ENCODE measurements at places on chromosomes 3 and 15.
A peak's percentile ranks its signal among the peaks of the same experiment; 100 is the strongest.

GRCh38 chr3:99909714-99910495, 92.2 kb downstream of the CMSS1 start:
- no peak for DNase-seq

- DNase-seq: no peak
Measured at GRCh38 chr3:127312818-127313217, 25.0 kb upstream of the PRR20G start.

DNA sequence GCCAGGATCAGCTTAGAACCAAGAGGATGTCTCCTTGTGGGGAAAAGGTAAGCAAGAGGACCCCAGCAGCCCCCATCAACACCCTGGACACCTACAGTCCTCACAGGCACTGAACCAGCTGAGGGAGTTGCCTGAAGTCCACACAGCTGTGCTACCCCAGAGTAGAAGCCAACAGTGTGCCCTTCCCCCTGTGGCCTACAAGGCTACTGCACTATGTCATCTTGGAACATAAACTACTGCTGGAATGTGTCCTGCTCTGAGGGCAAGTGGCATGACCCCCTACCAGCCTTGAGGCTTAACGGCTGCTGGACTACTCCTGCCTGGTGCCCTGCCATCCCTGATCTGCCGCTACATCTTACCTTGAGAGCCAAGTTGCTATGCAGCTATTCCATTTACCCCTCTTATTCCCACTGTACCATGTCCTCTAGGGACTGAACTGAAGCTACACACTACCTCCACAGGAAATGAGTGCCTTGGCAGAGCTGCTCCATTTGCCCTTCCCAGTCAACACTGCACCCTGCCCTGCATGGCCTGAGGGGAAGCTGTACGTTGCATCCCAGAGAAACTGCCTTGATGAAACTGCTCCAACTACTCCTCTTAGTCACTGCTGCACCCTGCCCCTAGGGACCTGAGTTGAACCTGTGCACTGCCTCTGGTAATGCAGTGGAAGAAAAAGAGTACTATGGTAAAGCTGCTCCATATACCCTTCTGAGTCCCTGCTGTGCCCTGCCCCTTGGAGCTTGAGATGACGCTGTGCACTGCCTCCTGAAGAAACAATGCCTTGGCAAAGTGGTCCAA, 40.2 kb upstream of the ATP13A5 start:
- no peak for DNase-seq

- DNase-seq: no peak
Measured at GRCh38 chr15:88716543-88717381, 77.9 kb downstream of the ISG20 start.

DNA sequence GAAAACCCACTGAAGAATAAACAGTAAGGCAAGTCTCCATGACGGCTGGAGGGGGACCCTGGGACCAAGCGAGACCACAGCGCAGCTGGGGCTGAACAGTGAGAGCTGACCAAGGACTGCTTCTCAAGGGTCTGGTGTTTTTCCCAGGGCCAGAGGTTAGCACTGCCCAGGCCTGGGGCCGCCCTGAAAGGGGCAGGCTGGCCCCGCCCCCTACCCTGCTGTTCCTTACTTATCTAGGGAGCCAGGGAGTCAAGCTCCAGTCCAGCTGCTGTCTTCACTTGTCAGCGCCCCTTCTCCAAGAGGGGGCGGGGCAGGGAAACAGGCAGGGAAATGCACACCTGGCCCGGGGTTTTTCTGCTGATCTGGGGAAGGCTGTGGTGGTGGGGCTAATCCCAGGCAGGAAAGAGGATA, 51.6 kb upstream of the HACD2 start:
- no peak for DNase-seq

- no peak for DNase-seq
Measured at GRCh38 chr15:66721954-66722353, 19.9 kb downstream of the SMAD6 start.

DNA sequence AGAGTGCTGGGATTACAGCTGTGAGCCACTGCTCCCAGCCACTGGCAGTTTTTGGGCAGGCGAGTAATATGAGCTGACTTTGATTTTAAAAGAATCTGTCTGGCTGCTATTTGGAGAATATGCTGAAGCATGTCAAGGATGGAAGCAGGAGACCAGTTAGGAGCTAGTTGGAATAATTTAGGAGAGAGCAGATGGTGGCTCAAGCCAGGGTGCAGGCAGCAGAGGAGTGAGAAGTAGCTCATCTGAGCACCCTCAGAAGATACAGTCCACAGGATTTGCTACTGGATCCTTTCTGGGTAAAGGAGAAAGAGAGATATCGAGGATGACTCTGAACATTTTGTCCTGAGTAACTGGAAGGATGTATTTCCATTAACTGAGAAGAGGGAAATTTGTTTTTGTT, 30.4 kb upstream of the BDH1 start:
- no peak for DNase-seq

DNA sequence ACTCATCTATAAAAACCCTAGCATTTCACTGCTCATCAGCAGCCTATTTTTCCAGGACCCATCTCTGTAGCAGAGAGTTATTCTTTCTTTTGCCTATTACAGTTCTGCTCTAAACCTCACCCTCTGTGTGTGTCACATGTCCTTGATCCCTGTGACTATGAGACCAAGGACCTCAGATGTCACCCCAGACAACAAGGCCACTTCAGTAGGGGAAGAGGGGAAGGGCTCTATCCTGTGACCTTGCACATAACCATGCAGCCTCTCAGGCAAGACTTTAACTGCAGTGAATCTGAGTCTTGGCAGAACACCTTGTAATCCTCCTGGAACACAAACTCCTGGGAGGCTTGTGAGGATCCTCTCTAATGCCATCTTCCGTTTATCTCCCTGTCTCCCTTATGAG, 4.4 kb upstream of the ZNF589 start:
- DNase-seq: no peak

GRCh38 chr3:14375192-14375591, 27.2 kb upstream of the SLC6A6 start:
- no peak for DNase-seq

DNA sequence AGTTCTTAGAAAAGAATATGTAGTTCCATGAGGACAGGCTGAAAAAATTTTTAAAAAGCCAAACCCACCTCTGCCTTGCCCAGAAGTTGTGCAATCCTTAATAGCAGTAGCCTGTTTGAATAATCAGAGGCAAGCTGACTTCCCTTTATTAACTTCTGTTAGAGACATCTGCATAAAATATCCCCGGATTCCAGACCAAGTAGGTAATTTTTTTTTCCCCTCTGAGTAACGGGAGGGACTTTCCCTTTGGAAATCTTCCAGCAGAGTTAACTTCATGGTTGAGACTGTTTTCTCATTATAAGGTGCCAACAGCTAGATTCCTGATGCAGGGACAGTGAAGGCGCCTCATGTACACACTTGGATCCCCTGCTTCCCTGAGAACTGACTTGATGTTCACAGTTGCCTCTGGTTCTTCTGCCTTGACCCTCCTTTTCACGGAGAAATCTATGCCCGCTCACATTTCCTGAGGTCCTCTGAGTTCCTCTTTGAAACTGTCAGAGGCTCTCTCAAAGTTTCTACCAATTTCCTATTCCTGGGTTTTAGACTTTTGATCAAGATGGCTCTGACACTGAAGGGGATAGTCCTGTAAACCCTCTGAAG, 227.6 kb upstream of the BHLHE40 start:
- peak; percentile 62 for DNase-seq

DNA sequence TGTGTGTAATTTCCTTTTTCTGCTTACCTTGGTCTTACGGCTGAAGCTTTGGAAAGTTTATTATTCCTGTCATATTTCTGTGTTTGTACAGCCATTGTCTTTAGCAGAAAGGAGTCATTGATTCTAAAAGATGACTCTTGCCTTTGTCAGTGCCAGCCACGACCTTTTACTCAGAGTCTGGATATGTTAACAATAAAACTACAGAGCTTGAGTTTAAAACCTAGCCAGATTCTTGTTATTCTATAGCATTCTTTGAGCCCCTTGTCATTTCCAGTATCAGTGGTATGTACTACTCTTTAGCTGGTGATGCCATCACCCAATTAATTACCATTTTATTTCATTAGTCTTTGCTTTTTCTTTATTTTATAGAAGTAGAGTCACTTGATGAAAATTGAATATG, 142.4 kb downstream of the TCF12 start:
- DNase-seq: no peak

- no peak for DNase-seq
Measured at GRCh38 chr3:114809668-114810413, 337.2 kb downstream of the ZBTB20 start.

DNA sequence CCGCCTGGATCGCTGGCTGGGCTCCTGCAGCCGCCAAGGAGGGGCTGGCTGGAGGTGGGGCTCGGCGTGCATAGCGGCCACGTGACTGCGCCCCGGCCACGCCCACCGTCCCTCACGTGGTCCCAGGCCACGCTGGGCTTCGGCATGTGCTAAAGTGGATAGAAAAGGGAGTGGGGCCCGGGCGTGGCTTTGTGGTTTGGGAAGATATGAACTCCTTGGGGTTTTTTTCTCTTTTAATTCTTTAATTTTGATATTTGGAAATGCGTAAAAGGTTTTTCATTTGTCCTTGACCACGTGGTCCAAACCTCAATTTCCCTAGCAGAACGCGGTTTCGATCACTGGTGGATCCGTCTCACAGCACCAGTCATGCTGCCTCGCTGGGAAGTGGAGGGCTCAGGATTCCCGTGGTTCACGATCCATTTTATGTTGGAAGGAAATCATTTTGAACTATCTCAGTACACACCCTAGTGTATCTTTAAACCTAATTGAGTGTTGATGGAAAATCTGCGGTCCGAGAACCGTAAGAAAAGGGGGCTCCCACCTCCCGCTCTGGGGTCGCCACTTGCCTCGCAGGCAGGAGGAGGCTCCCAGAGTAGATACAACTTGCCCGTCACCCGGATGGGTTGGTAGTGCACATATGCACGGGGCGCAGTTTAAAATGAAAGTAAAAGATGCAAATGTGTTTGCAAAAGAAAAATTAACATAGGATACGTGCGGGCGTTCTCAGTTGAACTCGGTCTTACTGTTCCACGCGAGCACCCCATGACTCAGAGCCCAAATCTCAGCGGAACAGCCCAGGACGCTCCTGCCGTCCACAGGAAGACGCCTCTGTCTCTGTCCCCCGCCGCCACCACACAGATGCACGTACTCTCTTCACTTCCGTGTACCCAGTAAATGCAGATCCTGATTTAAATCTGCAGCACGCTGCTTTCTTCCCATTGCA, 141.9 kb downstream of the PGPEP1L start:
- no peak for DNase-seq

GRCh38 chr3:50581459-50581842, 12.1 kb downstream of the HEMK1 start:
- DNase-seq: no peak

- no peak for DNase-seq
Measured at GRCh38 chr15:57496946-57497869, 94.5 kb upstream of the MYZAP start.

GRCh38 chr3:29344935-29345334, 64.1 kb downstream of the RBMS3 start:
- no peak for DNase-seq

DNA sequence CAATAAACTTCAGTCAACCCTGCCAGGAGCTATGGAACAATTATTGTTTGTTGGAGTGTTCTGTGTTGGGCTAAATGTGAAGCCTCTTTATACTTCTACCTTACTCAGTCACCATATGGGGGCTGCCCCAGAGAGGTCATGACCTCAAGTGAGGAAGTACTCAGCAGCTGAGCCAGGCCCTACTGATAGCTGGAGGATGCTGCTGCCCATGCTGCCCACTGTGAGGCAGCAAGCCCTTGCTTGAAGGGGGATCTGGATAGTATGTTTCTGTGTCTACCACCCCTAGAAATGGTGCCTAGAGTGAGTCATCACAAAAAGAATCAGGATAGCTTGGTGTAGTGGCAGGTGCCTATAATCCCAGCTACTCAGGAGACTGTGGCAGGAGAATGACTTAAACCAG, 4.5 kb upstream of the RPL24 start:
- no peak for DNase-seq

- DNase-seq: no peak
Measured at GRCh38 chr15:36557364-36557763, 22.1 kb upstream of the CDIN1 start.

DNA sequence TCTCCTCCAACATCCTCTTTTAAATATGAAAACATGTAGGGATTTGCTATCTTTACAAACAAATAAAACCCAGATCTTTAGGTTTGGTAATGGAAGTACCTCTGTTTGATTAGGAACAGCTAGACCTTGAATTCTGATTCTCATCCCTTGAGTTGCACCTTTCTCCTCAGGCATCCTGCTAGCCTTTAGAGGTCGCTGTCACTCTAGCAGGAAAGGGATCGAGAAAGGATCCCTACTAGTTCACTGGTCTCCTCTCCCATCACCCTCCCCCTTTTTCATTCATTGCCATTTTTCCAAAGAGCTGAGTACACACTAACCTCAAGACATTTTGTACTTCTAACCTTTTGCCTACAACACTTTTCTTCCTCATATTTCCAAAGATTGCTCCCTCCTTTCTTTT, 569.8 kb downstream of the RBMS3 start:
- no peak for DNase-seq

DNA sequence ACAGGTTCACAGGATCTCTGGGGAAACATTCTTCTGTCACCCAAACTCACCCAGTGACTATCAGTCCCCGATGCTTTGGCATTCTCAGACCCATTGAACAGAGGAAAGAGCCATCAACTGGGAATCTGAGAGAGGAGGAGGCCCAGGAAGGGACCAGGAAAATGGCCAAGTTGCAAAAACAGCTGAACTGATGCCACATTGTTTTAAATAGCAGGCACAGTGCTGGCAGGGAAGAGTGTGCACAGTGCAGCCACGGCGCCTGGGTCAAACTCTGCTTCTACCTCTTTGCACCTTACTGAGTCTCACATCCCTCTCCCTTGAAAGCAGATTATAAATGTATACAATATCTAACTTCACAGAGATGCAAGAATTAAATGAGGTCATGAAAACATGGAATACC, 66.4 kb downstream of the SRGAP3 start:
- no peak for DNase-seq

GRCh38 chr3:45095916-45096526, 50.2 kb downstream of the CDCP1 start:
- DNase-seq: no peak

DNA sequence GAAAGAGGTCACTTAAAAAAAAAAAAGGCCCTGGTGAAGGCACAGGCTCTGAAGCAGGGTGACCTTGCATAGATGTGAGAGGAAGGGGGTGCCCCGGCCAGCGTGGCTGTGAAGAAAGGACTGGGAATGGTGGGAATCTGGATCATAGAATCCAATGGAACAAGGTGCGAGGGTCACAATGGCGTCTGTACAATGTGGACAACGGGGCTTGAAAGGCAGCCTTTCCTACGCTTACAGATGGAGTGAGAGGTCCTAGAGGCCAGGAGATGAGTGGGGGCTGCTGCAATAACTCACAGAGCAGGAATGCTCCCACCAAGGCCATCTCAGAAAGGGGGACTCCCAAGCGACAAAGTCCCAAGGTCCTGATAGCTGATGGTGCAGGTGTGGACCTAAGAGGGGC, 162.2 kb downstream of the ATP10A start:
- no peak for DNase-seq

- DNase-seq: no peak
Measured at GRCh38 chr15:58083526-58083925, 18.0 kb upstream of the ALDH1A2 start.

GRCh38 chr3:194782698-194783404, 97.2 kb downstream of the FAM43A start:
- DNase-seq: no peak

GRCh38 chr3:5017925-5018531, 38.8 kb downstream of the BHLHE40 start:
- DNase-seq: peak; percentile 26

GRCh38 chr3:46537316-46537715, 28.8 kb downstream of the LRRC2 start:
- DNase-seq: no peak

All from HL-60 (cell line).